Mucosa of descending colon (tissue), 3 donors: ENCODE measurements at places on chromosomes 13 and 19.

GRCh38 chr13:28718196-28718542, 601 bp downstream of the SLC46A3 start:
- no peak for DNase-seq

GRCh38 chr13:110913322-110914080, 1.4 kb downstream of the ANKRD10 start:
- DNase-seq = peak; percentile 73

DNA sequence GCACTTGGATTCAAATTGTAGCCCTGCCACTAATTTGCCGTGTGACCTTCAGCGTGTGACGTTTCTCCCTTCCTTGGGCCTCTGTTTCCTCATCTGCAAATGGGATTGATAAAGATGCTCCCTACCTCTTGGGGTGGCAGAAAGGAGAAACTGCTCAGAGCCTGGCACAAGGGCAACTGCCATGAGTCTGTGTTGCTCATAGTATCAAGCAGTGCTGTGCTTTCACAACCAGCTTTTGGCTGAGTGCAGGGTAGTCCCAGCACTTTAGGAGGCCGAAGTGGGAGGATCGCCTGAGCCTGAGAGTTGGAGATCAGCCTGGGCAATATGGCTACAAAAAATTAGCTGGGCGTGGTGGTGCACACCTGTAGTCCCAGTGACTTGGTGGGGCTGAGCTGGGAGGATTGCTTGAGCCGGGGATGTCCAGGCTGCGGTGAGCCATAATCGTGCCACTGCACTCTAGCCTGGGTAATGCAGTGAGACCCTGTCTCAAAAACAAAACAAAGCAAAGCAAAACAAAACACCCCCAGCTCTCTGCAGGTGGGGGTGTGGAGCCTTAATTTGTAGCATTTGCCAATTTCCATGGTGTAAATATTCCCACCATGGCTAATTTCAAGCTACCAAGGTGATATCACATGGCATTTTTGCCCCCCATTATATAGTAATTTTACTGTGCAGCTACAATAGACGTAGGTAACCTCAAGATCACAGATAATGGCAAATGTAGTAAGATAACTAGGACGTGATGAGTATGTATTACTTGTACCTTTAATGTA, 1.6 kb upstream of the MARK4 start:
- DNase-seq = no peak

- DNase-seq = peak; percentile 8
Observed at GRCh38 chr19:6126335-6126974, 9.0 kb upstream of the ACSBG2 start.

DNA sequence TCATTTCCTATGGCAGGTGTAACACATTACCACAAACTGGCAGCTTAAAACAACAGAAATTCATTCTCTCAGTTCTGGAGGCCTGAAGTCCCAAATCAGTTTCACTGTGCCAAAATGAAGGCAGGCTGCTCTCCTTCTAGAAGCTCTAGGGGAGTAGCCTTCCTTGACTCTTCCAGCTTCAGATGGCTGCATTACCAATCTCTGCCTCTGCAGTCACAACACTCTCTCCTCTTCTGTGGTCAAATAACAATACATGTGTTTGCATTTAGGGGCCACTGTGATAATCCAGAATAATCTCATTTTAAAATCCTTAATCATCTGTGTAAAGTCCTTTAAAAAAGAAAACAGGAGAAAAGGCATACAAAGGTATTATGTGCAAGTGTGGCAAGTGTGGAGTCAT, 7.8 kb downstream of the DIAPH3 start:
- no peak for DNase-seq

DNA sequence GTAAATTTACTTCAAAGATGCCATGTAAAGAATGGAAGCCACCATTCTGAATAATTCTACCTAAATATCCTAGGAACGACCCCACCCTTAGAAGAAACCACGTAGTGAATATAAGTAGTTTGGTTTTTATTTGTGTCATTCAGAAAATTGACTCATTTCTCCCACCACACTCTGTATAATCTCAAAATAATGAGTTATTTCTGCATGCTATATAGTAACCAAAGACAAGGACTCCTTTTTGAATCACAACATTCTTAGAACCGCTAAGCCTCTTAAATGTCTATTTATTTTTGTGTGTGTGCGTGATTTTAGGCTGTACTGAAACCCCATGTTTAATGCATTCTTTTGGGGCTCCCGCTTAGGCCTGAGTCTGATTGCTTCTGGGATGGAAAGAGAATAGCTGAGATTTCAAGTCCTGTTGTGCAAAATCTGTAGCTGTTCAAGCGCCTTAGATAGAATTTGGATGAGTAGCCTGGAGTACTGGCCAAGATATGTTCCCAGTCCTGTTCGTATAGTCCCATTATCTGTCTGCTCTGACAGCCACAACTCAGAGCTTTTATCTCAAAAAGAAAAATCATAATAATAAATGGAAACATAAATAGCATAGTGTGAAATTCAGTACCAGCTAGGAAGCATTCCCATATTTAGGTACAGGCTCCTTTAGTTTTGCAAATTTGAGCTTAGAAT, 532.4 kb upstream of the NBEA start:
- no peak for DNase-seq
